Activated naive CD8-positive, alpha-beta T cell treated with anti-CD3 and anti-CD28 coated beads, Interleukin-2, amount 10 ng/mL, durations not matched to agents 7 days and 5 days (primary cell): ENCODE measurements at places on chromosomes 4 and X.

DNA sequence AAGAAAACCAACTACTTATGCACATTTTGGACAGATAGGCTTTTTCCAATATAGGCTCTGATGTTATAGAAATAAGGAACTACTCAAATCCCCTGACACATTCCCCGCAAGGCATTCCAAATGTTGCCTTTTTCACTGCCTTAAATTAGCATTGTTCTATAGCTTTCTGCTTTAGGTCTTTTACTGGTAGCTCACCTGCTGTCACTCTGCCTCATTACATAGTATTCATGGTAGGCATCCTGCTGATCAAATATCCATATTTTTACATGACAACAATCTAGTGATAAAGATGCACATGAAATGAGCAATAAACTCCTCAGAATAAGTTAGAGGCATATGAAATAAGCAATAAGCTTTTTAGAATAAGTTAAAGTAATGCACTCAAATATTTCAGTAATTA is 542.7 kb downstream of the FAM133A start:
- no peak for DNase-seq

DNA sequence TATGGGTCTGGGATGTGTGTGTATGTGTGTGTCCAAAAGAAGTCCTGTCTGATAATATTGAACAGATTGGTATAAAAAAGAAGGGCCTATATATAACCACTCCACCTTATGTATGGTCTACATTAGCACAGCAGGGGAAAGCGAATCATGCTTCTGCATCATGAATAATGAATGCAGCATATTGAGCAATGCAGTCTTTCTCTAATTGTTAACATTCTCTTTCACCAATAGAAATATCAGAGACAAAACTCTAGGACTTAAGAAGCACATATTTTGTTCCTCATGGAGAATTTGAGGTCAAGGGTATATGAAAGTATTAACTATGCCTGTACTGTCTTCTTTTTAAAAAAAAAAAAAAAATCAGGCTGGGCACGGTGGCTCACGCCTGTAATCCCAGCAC is 264.3 kb upstream of the NOCT start:
- DNase-seq = no peak

DNA sequence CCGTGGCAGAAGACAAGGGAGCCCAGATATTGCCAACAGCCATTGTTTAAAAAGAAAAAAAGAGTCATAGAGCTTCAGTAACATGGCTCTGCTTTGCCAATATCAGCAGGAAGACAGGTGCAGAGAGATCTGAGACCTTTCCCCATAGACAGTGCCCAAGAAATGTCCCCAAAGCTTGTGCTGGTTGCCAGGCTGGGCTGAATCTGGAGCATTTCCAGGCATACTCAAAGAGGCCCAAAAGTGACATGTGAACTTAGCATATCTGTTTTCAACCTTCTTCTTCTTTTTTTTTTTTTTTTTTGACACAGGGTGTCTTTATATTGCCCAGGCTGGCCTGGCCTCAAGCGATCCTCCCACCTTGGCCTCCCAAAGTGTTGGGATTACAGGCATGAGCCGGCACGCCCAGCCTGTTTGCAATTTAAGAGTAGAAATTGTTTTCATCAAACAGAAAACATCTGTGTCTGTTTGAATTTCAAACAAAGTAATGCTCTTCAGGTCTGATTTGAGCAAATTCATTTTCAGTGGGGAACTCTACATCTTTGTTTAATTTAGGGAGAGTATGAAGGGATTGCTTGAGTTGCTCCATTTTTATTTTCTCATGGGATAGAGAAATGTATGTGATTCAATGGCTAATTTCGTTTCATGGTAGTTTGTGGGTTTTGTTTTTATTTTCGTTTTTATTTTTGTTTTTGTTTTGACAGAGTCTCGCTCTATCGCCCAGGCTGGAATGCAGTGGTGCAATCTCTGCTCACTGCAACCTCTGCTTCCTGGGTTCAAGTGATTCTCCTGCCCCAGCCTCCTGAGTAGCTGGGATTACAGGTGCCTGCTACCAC is 56.6 kb upstream of the RBM47 start:
- no peak for DNase-seq

DNA sequence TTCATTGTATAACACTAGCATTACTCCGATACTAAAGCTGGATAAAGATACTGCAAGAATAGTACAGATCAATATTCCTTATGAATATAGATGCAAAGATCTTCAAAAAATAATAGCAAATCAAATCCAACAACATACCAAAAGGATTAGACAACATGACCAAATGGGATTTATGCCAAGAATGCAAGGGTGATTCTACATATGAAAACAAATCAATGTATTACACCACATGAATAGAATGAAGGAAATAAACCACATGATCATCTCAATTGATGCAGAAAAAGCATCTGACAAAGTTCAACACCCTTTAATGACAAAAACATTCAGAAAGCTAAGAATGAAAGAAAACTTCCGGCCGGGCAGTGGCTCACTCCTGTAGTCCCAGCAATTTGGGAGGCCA is 42.8 kb downstream of the CUL4B start:
- no peak for DNase-seq

GRCh38 chrX:74272230-74272629 is 31.8 kb upstream of the ZCCHC13 start:
- no peak for DNase-seq

DNA sequence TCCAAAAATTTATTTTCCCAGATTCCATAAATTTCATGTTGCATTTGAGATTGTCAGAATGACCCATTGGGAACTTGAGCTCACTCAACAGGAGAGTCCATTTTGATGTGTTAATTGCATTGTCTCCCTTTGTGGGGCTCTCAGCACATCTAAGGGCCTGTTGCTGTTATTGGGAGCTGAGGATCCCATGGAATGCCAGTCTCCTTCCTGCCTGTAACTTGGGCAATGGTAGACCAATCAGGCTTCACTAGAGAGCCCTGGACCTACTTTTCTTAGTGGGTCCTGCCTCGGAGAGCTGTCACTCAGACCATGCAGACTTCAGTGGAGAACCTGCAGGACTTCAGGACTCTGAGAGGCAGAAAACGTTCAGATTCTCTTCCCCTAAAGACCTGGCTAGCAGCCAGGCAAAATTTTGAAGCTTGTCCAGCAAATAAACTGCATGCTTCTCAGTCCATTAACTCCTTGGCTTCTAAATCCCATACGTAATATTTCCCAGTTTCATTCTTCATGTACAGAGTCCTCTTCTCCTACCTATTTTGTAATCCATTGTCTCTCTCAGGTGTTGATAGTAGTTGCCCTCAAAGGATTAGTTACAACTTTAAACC is 25.1 kb downstream of the OCRL start:
- no peak for DNase-seq

DNA sequence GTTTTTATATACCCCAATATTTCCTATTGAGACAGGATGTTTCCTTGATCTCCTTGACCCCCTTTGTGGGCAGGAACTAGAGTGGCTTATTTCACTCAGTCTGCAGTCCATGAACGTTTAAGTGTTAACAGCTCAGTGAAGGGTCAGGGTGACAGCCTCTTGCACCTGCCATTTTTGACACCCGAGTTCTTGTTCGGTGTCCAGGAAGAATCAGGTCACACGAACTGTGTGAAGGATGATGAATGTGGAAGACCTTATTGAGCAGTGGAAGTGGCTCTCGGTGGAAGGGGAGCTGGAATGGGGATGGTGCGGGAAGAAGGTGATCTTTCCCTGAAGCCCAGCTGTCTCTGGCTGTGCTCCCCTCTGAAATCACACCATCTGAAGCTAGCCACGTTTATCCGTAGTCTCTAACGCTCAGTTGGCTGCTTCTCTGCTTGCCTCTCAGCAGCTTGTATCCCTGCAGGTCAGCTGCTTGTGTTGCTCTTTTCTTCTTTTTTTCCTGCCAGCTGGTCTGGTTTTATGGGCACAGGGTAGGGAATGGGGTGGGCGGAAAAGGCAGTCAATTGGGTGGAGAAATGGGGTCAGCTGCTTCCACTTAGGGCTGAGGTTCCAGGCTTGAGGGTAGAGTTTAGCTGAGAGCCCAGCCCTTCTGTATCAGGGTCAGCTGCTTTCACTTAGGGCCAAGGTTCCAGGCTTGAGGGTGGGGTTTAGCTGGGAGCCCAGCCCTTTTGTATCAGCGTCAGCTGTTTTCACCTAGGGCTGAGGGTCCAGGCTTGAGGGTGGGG is 29.0 kb upstream of the CCNG2 start:
- DNase-seq = no peak

- peak; percentile 58 for DNase-seq
Measured at GRCh38 chr4:2793586-2794485, 951 bp downstream of the SH3BP2 start.

GRCh38 chrX:119292445-119292844 is 56.4 kb downstream of the PGRMC1 start:
- no peak for DNase-seq

- peak; percentile 94 for DNase-seq
Measured at GRCh38 chr4:10461091-10461849, 4.0 kb upstream of the ZNF518B start.

DNA sequence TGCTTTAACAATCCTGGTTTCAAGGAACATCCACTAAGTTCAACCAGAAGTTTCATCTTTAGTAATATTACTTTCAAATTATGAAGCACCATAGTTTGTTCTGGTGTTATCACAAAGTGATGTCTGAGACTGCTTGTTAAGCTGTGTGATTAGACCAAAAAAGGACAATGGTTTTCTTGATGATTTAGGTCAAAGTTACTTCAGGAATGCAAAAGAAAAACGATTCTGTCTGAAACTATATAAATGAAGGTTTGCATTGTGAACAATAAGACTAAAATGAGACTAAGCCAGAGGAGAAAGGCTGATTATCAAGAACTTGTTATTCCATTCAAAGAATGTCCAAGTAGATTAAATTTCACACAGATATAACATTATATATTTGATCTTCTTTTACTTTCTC is 122.4 kb upstream of the ETNPPL start:
- no peak for DNase-seq

DNA sequence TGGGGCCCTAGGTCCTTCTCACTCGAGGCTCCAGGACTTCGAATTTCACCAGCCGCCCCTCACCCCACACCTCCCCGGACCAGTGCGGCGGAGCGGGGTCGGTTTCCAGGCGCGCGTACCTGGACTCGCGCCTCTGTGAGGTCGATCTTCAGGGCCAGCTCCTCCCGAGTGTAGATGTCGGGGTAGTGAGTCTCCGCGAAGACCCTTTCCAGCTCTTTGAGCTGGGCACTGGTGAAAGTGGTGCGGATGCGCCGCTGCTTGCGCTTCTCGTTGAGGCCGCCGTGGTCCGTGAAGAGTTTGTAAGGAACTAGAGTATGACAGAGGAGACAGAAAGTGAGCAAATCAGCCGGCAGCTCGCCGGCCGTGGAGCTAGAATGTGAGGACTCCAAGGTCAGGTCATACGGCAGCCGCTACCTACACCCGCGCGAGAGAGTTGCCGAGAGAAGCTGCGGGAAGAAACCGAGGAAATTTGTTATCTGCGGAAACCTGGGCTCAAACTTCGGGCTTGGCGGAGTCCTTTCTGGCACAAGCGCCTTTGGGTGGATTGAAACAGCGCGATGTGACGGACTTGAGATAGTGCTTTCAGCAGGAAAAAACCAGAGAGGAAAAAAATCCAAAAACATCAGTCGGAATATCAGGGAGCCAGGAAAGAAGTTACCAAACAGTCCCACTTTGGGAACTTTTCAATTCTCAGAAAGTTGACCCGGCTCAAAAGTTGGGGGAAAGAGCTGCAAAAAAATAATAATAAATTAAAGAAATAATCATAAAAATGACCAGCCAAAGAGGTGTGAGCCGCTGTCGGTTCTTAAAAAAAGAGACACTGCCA is 1.1 kb downstream of the PHOX2B start:
- DNase-seq = peak; percentile 29

DNA sequence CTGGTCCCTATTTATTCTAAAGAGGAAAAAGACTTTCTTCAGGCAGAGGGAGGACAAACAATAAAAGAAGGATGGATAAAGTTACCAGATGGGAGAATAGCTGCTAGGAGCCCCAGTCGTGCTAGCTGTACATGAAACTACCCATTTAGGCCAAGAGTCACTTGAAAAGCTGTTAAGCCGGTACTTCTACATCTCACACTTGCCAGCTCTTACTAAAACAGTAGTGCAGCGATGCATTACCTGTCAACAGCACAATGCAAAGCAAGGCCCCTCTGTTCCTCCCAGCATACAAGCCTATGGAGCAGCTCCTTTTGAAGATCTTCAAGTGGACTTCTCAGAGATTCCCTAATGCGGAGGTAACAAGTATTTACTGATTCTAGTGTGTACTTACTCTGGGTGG is 1138.8 kb downstream of the ARAP2 start:
- no peak for DNase-seq

- DNase-seq = no peak
Measured at GRCh38 chr4:169167957-169168858, 102.5 kb downstream of the SH3RF1 start.

DNA sequence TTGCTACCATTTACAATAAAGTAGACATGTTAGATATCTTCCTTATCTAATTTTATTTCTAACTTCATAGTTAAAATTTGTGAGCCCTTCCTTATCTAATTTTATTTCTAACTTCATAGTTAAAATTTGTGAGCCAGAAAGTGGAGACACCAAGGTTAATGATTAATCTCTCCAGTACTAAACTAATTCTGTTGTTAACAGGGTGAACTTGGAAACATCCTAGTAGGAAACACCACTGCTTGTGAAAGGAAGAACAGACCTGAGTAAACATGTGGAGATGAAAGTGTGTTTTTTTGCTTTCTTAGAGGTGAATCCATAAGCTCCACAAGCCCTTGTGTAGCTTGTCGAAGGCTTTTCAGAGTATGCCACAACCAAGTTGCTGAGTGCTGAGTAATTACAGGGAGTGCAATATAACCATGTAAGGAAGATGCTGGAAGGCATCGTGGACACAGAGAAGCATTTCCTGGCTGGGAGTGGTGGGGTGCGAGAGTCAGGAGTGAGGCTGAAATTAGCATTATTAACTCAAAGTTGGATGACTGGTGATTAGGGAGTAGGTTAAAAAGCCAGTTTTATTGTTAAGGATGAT is 118.6 kb upstream of the NEIL3 start:
- no peak for DNase-seq

GRCh38 chr4:69773484-69773883 is 13.1 kb upstream of the SULT1B1 start:
- no peak for DNase-seq

DNA sequence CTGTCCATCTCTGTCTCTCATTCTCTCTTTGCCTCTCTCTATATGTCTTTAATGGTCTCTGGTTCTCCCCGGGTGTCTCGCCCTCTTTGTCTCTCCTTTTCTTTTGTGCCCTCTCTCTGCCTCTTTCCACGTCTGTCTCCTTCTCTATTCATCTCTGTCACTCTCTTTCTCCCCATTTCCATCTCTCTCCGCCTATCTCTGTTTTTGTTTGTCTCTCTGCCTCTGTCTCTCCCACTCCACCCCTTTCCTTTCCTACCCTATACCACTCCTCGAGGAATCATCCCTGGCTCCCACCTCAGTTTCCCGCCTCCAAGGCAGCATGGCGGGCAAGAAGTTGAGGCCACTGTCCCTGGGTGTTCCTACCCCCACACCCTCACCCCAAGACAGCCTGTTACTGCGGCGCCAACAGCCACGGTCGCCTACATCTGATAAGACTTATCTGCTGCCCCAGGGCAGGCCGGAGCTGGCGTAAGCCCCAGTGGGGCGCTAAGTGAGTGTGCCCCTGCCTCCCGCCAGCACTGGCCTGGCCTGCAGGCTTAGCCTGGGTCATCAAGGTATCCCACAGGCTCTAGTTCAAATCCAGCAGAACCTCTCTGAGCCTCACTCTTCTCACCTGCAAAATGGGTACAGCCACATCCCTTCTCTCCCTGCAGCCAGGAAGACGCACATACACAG is 713 bp upstream of the GATA1 start:
- no peak for DNase-seq
